Lower leg skin (tissue), 4 donors: ENCODE measurements at places on chromosomes 1 and 21. TPM values are rescaled to one million over a fixed set of nuclear protein-coding genes. Genes with fewer than 3 reads are reported as not detected.

- no peak for DNase-seq
Observed at GRCh38 chr1:41868241-41868998, 50.3 kb downstream of the HIVEP3 start.

Gene TLCD4
- total RNA-seq: 6.5 TPM

DNA sequence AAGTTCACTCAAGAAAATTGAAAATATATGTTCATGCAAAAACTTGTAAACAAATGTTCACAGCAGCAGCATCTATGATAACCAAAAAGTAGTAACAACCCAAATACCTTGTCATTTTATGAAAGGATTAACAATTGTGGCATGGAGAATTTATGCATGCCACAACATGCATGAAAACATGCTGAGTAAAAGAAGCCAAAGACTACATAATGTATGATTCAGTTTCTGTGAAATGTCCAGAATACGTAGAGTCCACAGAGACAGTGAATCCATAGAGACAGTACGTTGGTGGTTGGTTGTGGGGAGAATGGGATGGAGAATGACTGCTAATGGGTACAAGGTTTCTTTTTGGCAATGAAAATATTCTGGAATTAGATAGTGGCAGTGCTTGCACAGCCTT lies 148.7 kb downstream of the MAST2 start:
- DNase-seq: no peak

DNA sequence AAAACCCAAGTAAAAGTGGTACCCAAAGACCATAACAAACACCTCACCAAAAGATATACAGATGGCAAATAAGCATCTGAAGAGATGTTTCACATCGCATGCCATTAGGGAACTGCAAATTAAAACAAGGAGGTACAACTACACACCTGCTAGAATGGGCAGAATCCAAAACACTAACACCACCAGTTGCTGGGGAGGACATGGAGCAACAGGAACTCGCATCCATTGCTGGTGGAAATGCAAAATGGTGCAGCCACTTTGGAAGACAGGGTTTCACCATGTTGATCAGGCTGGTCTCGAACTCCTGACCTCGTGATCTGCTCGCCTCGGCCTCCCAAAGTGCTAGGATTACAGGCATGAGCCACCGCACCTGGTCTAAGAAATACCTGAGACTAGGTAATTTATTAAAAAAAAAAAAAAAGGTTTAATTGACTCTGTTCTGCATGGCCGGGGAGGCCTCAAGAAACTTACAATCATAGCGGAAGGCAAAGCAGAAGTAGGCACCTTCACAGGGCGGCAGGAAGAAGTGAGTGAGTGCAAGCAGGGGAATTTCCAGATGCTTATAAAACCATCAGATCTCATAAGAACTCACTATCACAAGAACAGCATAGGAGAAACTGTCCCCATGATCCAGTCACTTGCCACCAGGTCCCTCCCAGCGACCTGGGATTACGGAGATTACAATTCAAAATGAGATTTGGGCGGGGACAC lies 30.2 kb upstream of the PRSS38 start:
- peak; percentile 7 for DNase-seq

DNA sequence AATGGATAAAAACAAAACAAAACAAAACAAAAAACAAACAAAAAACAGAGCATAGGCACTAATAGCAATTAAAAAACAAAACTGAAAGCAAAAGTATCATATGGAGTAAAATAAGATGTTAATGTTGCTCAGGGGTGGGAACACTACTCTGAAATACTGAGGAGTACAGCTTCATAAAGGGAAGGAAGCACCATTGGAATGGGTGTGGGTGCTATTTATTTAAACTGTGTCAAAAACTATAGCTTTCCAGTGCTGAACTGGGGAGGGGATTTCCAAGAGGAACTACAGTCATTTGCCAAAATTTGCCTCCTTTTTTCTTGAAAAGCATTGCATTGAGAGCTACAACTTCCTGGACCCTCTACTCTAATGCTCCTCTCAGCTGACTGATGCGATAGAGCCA lies 40.0 kb downstream of the SPTA1 start:
- DNase-seq: no peak

Gene OR2L2
- not detected for total RNA-seq

DNA sequence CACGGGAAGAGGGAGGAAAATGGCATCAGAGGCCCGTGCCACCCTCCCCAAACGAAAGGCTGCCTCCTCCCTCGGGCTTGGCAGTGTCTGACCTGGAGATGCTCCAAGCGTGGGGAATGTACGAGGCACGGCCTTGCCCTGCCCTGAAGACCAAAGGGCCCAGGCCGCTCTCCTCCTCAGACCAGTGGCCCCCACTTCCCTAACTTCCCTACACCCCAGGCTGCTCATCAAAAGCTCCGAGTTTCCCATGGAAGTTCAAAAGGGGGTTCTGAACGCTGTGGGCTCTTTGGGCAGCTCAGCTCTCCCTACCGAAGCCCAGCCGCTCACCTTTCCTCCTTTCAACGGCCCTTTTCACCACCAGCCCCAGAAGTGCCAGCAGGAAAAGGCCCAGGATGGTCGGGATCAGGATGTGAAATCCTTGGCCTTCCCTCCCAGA lies 11.8 kb downstream of the FCMR start:
- no peak for DNase-seq

Gene SHE
- total RNA-seq: 4.4 TPM

- no peak for DNase-seq
Observed at GRCh38 chr21:44822484-44823178, 4.8 kb upstream of the SUMO3 start.

DNA sequence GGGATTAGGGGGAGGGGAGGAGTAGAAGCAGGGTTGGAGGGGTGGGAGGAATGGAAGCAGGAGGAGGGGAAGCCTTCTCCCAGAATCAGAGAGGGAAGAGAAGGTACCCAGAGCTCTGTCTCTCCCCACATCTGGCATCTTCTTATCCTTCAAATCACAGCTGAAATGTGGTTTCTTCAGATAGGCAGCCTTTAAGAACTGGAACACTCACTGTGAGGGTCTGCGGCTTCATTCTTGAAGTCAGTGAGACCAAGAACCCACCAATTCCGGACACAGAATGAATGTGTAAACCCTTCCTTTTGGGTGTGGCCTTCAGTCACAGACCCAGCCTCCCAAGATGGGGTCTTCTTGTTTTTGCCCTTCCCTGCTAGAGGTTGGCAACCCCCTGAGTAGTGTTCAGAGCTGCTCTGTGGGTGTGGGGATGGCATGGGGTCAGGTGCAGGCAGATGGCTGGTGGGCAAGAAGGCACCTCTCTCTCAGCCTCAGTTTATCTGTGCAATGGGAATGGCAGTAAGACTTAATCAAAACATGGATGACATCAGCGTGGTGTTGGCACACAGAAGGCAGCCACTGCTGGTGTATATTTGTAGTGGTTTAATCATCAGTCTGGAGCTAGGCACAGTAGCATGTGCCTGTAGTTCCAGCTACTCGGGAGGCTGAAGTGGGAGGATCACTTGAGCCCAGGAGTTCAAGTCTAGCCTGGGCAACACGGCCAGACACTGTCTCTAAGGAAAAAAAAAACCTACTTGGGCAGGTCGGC lies 7.2 kb downstream of the FAAH start:
- no peak for DNase-seq

Gene ZBTB7B
- 295 TPM for total RNA-seq

DNA sequence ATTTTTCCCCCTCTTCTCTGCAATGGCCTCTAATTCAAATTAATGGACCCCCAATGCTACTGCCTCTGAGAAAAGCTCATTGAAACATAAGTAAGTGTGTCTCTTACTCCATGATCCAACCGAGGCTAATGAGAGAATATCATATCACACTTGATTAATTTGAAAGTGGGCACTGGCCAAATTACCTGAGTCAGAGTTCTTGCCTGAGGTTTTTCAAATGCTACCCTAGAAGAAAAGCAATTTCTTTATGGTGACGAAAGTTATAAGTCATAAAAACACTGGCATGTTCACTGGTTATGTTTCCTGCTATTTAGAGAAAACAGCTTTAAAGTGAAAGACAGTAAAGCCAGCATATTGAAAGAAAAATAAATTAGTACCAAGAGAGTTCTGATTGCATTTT lies 368.8 kb upstream of the TMPRSS15 start:
- no peak for DNase-seq

Gene FOXD2
- 0.56 TPM for total RNA-seq

- DNase-seq: no peak
Observed at GRCh38 chr1:170214117-170215032, 68.6 kb downstream of the NTMT2 start.

Gene KCND3
- 7.4 TPM for total RNA-seq

Gene C1QB
- 54.6 TPM for total RNA-seq

DNA sequence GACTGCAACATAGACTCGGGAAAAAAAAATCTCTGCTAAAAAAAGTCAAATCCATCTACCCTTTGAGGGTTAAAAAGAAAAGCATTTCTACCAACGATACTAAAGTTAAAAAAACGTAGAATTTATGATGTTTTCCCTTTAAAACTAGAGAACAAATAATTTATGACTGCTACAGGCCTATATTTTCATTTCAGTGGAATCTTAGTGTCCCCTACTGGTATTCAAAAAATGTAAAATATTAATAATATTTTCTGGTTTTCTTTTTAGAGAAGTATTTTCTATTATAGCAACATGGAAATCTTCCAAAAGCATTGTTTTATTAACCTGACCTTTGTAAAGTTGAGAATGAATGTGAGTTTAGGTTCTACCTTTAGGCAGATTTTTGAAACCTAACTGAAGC lies 1582.2 kb downstream of the MRPL39 start:
- no peak for DNase-seq

Gene DNM3
- 3.5 TPM for total RNA-seq

DNA sequence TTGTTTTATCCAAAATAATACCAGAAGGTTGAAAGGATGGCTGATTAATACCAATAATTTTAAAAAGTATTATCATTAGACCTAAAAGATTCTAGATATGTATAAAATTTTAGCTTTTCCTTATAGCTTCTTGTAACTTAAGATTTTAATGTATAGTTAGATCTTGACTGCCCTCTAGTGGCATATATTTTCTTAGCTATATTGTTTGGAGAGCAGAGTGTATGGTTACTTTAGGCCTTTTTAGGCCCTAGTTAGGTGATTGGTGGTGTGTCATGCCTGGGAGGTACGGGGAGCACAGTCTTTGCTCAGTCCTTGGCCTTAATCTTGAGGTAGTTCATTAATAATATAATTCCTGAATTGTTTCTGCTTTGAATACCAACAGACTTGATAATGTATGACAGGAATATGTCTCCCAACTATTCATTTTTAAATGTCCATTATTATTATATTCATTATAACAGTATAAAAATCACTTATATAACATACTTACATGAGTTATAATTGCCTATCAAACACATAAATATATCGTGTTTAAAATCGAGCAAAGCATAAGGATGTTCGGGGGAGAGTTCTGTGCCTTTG lies 328.4 kb downstream of the ZP4 start:
- no peak for DNase-seq

GRCh38 chr1:2014741-2015735 lies 4.1 kb upstream of the GABRD start:
- no peak for DNase-seq

- DNase-seq: no peak
Observed at GRCh38 chr1:235854347-235854746, 12.4 kb downstream of the LYST start.

DNA sequence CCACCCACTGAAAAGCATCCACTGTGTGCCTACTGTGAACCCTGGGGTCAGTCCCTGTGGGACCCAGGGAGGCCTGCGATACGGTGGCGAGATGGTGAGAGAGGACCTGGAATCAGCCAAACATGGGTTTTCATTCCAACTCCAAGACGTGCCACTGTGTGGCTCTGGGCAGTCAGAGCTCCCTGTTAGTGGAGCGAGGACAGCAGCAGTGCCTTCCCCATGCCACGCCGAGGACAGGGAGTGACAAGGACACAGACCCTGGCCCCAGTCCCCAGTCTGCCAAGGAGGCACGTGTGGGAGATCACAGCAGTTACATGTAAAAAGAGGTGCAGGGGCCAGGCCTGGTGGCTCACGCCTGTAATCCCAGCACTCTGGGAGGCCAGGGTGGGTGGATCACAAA lies 50.9 kb upstream of the TMEM51 start:
- DNase-seq: no peak

GRCh38 chr1:113199760-113200455 lies 126.9 kb downstream of the LRIG2 start:
- DNase-seq: no peak

- no peak for DNase-seq
Observed at GRCh38 chr1:167794043-167794442, 72.3 kb downstream of the MPZL1 start.

DNA sequence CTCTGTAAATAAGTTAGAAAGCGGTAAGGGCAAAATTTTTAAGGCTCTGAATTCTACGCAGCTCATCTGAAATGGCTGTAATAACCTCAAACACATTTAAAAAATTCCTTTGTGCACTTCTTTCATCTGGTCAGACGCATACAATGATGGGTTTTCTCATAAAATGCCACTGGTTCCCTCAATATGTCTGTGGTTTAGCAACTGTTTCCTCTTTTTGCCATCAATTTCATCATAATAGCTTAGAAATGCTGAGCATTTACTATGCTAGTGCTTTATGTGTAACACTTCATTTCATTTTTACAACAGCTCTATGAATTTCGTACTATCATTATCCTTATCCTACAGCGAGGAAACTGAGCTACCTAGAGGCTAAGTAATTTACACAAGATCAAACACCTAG lies 35.3 kb upstream of the DMRTA2 start:
- DNase-seq: no peak

DNA sequence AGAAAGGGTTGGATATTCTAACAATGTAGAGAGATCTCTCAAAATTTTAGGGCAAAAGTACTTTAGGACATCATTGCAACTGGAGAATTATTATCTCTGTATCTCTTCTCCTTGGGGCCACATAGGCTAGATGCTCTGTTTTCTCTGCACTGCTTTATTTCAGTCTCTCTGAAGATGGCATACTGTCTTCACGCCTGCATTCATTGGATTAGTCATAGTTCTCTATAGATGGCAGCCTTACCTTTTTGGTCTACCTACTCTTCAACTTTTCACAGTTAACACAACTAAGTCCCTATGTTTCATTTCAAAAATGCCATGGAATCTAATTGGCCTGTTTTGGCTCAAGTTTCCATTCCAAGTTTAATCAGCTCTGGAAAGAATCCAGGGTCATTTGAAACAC lies 1623.3 kb upstream of the B3GALT2 start:
- DNase-seq: no peak

DNA sequence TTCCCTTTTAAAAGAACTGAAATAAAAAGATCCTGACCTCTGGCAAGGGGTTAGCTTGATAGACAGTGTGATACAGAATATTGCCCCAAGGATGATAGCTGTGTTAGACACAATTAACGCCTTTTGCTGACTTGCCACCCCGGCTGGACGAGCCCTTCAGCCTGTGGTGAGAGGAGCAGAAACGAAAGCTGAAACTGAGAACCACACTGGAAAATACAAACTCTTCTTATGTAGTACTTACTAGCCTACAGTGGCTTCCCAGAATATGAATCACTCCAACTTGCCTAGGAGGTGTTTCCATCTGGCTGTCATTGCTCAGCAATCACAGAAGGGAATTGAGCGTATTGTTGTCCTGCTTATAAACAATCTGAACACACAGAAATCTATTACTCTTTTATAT lies 22.9 kb downstream of the SAMSN1 start:
- no peak for DNase-seq

Gene LRIG2
- 27.1 TPM for total RNA-seq

DNA sequence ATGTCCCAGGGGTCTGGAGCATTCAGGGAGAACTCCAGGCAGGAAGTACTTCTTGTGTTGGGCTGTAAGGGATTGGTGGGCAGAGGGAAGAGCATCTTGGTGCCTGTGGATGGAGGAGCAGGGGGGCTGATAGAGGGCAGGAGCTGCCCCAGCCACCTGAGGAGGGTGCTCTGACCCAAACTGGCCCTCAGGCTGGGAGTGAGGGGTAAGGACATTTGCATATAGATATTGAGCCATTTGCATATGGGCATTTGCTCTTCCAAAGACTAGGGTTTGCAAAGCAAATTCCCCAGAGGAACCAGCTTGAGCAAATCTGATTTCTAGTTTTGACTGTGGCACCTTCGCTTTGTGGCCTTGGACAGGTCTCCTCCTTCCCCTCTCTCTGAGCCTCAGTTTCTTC lies 18.2 kb downstream of the ZNF362 start:
- no peak for DNase-seq
